Right renal pelvis (tissue), 4 donors: ENCODE measurements at places on chromosomes 1 and 21.

- DNase-seq: no peak
Measured at GRCh38 chr1:112030157-112030556, 40.7 kb upstream of the KCND3 start.

- no peak for DNase-seq
Measured at GRCh38 chr1:3651026-3651929, 1.0 kb upstream of the TP73 start.

DNA sequence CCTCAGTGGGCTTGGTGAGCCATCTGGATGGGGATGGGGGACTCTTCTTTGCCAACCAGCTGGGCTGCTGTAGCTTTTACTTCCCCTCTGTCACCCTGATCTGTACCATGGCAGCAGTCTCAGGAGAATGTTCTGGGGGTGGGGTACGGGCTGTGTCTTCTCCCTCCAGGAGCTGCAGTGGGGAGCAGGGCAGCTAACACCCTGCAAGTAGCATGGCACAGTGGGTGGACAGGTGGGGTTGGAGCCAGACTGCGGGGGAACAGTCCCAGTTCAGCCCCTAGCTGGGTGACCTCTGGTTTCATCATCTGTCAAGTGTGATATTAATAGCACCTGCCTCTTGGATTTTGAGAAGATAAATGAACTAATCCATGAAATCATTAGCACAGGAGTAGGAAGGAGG is 3.1 kb downstream of the NFASC start:
- DNase-seq: no peak

DNA sequence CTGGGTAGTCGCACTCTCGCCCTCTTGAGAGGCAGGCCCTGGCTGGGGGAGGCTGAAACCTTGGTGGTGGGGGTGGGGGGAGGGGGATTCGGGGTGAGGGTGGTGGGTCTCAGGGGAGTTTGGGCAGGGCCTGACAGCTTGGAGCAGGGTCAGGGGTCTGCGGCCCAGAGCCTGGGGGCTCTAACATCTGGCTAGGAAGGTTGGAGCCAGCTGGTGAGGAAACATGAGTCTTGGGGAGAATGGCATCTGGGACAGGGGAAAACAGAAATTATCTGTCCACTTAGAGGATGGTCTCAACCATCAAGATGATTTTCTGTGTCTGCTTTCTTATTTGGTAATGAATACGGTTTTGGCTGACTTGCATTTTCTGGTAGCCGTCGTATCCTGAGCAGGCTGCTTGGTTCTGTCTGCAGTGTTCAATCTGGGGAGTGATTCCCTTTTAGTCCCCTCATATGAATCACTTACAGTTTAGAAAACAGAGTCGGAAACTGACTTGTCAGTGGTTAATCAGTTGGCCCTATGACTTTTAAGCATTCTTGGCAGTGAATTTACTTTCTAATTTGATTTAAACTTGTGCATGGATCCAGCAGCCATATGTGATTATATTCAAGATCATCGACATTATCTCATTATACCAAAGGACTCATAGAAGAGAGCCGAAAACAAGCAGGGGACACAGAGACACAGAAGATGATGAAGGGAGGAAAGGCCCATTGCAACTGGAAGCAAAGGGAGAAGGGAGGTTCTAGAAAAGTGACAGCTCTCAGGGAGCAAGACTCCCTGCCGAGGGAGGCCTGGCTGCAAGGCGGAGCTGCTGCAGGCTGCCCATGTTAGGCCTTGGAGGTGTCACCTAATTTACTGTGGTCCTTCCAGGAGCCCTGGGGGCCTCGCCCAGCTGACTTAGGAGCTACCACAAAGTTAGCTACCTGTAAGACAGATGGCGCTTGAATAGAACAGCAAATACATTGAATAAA is 237.6 kb downstream of the SDCCAG8 start:
- no peak for DNase-seq

DNA sequence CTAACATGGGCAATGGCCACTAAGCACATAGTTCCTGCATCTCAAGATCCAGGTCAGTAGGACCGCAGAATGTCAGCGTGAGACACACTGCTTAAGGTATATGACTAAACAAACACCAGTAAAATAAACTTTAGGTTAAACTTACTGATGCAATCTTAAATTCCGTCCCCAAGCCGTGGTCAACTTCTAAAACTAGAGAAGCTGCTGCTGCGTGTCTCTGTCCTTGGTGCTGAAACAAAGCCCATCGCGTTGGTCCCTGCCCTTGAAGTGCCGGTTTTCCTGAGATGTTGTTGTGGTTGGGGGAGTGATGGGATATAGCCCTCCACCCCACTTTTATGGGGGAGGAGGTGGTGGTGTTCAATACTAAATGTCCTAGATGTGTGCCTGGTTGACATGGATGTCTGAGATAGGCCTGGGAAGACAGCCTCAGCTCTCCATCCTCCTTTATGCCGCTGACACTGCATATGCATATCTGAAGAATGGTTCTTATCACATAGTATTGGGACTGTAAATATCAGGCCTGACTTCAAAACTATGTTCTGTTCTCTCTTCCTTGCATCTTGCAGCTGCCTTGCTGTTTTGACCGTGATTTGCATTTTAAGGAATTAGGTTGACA is 72.0 kb upstream of the KCNA3 start:
- DNase-seq: peak; percentile 60

DNA sequence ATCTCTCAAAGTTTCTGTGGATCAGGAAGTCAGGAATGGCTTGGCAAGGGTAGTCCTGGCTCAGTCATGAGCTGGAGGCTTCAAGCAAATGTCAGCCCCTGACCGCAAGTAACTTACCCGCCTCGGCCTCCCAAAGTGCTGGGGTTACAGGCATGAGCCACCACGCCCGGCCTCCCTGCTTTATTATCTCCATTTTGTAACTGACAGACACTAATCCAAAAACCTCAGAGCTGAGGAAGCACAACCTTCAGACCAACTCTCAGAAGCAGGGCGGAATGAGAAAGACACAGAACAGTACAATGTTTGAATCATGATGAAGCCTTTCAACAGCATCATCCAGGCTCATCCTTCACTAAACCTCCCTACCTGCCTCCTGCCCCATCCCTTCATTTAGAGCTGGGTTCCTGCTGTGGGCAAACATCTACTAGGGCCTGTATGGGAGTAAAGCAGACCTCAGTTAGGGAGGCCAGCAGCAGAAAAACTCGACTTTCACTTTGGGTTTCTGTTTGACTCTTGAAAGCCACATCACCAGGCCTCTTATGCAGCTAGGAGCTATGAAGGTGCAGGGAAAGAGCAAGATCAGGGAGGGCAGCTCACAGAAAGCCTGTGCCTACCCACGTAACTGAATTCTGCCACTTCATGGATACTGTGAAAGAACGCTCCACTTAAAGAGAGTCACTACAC is 84.4 kb upstream of the RAB4A start:
- DNase-seq: no peak

- no peak for DNase-seq
Measured at GRCh38 chr1:206455666-206456344, 14.5 kb upstream of the IKBKE start.

DNA sequence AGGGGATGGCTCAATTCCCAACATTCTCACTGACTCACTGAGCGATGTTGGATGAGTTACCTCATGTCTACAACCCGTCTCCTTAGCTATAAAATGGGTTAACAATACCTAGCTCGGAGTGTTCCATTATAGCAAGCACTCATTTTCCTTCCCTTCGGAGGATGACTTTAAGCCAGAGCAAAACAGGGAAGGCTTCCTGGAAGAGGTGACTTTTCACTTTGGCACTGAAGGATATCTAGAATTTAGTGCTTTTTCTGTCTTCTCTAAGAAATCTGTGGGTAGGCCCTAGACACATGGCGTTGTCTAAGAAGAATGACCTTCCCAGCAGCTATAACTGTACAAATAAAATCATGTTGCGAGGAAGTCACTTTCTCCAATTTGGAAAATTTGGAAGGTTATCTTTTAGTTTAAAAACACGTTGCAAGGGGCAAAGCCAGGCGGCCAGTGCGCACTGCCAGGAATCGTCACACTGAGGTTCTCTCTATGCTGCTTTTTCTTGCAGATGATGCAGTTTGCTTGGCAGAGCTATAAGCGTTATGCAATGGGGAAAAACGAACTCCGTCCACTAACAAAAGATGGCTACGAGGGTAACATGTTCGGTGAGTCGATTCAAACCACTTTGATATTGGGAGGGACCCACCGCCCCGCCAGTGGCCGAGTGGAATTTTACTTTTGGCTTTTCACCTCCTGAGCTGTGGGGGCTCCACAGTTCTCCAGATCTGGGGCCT is 69.5 kb downstream of the MAN1C1 start:
- DNase-seq: no peak

DNA sequence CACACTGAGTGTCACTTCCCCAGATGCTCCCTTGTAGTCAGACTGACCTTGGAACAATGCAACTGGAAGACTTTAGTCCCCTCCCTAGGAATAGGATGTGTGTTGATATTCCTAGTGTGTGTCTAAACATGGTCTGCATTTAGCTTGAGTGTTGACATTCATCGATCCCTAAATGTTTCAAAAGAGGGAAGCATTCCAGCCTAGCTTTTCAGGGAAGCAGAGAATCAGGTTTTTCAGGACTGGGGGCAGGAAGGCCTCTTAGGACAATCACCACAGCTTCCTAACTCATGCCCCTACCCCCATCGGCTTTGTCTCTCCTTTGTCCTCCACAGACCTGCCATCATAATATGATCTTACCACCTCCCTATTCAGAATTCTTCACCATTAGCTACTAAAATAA is 43.4 kb downstream of the NMNAT2 start:
- no peak for DNase-seq

DNA sequence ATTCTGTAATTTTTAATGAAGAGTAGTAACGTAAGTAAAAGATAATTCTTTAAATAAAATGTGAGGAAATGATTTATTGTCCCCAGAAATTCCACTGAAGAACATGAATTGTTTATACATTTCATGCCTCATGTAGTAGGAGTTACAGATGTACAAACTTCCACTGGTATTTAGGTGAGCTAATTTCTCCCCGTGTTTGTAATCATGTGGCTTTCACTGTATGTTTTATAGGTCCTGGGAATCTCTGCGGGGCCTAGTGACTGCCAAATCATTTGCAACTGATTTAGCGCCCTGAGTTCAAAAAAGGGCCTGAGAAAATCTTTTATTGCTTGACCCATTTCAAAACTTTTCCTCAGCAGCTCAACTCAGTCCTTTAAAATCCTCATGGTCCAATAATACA is 30.5 kb upstream of the FASLG start:
- DNase-seq: no peak

DNA sequence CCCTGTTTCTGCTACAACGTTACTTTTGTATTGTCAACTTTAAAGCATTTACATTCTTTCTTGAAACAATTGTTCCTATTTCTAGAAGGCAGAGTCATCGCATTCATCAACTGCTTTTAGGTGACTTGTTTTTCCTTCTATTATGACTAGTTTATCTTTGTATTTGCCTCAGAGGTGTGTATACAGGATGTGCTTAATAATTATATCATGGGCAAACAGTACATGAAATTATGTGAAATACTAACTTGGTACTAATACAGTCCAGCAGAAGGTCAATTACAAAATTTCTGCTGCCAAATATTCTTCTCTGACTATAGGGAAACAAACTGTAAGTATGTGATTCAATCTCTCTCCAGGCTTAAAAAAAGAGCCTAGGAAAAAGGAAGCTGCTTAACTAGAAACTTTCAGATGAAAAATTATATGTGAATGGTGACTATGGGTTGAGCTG is 101.6 kb downstream of the C4BPA start:
- DNase-seq: no peak

- no peak for DNase-seq
Measured at GRCh38 chr1:3481836-3482375, 27.4 kb downstream of the ARHGEF16 start.

DNA sequence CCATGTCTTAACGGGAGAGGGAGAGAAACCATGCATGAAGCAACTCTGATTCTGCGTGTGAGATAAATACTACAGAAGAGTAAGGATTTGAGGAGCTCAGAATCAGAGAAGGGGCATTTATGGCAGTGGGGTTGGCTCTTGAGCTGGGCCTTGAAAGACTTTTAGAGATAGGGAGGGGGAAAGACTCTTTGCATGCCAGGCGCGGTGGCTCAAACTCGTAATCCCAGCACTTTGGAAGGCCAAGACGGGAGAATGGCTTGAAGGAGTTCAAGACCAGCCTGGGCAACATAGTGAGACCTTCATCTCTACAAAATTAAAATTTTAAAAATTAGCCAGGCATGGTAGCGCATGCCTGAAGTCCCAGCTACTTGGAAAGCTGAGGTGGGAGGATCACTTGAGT is 672 bp downstream of the ARMH1 start:
- DNase-seq: no peak

DNA sequence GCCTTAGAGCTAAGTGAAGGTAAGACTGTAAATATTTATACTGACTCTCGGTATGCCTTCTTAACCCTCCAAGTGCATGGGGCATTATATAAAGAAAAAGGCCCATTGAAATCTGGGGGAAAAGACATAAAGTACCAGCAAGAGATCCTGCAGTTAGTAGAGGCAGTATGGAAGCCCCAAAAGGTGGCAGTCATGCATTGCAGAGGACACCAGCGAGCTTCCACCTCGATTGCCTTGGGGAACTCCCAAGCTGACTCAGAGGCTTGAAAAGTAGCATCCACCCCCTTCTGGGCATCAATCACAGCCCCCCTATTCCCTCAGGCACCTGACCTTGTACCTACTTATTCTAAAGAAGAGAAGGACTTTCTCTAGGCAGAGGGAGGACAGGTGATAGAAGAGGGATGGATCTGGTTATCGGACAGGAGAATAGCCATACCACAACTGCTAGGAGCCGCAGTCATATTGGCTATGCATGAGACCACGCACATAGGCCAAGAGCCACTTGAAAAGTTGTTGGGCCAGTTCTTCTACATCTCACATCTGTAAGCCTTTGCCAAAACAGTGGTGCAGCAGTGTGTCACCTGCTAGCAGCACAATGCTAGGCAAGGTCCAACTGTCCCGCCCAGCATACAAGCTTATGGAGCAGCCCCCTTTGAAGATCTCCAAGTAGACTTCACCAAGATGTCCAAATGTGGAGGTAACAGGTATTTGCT is 19.4 kb downstream of the PLA2G2F start:
- no peak for DNase-seq

- no peak for DNase-seq
Measured at GRCh38 chr1:54476530-54477109, 70.4 kb upstream of the SSBP3 start.

GRCh38 chr21:26769613-26770188 is 75.5 kb downstream of the ADAMTS1 start:
- peak; percentile 30 for DNase-seq

DNA sequence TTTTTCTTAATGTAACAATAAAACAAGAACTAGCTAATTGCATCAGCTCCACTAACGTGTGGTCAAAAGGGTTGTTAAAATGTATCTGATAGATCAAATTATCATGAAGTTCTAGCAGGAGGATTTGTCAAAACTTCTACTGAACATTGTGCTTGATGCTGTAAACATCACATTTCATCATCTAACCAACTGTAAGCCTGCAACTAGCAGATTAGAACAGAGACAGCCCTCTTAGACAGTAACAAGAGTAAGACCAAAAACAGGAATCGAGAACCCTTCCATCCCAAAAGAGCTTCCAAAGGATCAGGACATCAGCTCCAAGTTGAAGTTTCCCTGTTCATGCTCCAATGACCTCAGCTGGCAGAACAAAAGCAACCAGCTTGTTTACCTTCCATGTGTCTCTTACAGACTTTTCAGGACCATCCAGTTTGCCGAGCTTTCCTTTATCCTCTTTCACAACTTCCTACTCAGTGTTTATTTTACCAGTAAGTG is 44.6 kb downstream of the NIBAN1 start:
- peak; percentile 5 for DNase-seq
